ENCODE measurements at places on chromosomes 5 and 9. TPM values are rescaled to one million over a fixed set of nuclear protein-coding genes. Genes with fewer than 3 reads are reported as not detected.

DNA sequence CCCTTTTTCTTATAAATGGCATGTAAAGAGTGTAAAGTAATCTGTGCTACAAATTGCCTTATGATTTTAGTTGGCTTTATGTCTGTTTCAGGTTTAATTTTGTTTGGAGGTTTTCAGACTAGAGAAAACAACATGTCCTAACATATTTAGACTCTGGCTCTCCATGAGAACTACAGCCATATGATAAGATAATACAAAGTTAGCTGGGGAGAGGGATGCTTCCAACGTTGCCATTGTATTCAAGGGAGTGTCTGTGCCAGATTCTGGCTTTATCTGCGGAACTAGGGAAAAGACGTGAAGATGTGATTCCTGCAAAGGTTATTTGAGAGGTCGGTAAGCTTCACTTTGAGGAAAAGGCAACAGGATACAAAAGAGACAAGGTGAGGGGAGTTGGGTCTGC, 140.0 kb upstream of the OTULINL start:
- DNase-seq: no peak

Gene CDH9
- not detected for total RNA-seq

- DNase-seq: no peak
Measured at GRCh38 chr9:130935648-130936271, 3.3 kb downstream of the FIBCD1 start.

- DNase-seq: no peak
Measured at GRCh38 chr5:165135565-165135964, 1630.1 kb downstream of the MAT2B start.

- no peak for DNase-seq
Measured at GRCh38 chr9:35797311-35798109, 6.1 kb downstream of the NPR2 start.

Gene GDA
- 1.2 TPM for total RNA-seq

DNA sequence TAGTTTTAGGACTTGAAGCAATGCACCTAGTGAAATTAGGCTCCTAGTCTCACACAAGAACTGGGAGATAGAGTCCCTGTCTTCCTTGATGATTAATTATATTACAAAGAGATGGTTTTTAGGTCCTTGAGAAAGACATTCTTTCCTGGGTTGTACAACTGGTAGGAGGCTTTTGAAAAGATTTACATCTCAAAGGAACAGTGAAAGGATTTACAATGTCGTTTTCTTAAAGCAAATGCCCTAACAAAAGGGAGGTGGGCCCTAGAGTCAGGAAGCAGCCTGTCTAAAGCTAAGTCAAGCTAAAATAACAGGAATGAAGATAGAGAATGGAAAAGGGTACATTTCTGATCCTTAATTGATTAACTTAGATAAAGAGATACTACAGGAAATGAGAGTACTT, 102.2 kb upstream of the IL7R start:
- DNase-seq: no peak

GRCh38 chr9:3059781-3060468, 216.0 kb upstream of the PUM3 start:
- no peak for DNase-seq

Gene MARCOL
- total RNA-seq: not detected

Gene PCDHA6
- not detected for total RNA-seq

DNA sequence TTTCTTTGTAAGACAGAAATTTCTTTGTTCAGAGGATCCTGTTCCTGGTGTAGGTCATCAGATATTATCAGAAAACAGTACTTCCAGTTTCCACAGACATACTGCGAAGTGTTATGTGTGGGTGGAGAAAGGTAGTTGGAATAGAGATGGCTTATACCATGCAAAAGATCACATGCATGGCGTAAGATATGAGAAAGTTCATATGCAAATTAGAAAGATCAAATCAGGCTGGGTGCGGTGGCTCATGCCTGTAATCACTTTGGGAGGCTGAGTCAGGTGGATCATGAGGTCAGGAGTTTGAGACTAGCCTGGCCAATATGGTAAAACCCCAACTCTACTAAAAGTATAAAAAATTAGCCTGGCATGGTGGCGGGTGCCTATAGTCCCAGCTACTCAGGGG, 65.2 kb upstream of the GLIS3 start:
- DNase-seq: no peak

DNA sequence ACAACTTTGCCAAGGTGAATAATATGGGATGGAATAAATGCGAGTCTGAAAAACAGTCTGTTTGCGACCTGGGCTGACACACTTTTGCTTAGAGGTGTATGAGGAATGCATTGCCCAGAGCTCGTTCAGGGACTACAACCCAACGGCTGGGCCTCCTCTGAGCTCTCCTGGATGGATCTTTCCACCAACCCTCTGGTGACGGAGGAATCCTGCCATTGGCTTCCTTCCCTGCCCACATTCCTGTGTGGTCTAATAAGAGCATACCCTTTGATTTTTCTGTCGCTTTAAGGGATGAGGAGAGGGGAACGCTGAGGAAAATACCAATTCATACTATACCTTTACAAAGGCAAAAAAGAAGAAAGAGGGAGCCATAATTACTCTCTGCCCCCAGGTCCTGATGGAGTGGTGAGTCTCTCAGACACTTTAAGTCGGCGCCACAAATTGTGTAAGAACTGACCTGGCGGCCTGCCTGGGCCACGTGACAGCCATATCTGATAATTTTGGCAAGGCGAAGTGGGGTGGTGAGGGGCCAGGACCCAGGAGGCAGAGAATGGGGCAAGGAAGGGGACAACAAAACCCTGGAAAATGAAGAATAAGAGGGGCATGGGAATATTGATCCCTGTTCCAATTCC, 265.2 kb upstream of the MSX2 start:
- DNase-seq: no peak

DNA sequence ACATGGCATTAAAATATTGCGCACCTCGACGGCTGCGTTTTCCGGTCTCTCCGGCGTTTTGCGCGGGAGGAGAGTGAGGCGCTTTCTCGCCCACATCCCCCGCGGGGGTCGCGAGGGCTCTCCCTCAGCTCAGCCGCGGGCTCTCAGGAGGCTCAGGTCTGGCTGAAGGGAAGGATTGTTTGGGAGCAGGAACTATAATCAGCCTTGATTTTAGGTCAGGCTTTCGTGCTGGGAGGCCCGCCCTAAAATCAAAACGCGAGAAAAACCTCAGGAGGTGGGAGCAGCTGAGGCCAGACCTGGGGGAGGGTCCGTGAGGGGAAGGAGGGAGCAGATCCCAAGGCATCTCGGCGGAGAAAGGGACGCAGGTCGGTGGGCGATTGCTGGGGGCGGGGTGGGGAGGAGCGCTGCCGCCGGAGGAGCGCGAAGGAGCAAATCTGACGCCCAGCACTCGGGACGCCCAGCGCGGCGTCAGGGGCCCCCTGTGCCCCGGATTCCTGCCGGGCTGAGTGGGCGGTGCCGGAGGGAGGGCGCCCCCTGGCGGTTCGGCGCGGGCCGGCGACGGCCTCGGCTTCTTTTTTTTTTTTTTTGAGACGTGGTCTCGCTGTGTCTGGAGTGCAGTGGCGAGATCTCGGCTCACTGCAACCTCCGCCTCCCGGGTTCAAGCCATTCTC, 18.7 kb upstream of the RNF130 start:
- DNase-seq: no peak

- no peak for DNase-seq
Measured at GRCh38 chr5:171291371-171291770, 17.7 kb upstream of the TLX3 start.
